ENCODE measurements at places on chromosomes 6 and 20.

- no peak for DNase-seq
These were observed 48.7 kb downstream of the IPCEF1 start for GRCh38 chr6:154307696-154308425.

GRCh38 chr20:47018381-47018780, 123.7 kb downstream of the EYA2 start:
- no peak for DNase-seq

- no peak for DNase-seq
These were observed 25.3 kb upstream of the KIAA1586 start for GRCh38 chr6:57021086-57021720.

DNA sequence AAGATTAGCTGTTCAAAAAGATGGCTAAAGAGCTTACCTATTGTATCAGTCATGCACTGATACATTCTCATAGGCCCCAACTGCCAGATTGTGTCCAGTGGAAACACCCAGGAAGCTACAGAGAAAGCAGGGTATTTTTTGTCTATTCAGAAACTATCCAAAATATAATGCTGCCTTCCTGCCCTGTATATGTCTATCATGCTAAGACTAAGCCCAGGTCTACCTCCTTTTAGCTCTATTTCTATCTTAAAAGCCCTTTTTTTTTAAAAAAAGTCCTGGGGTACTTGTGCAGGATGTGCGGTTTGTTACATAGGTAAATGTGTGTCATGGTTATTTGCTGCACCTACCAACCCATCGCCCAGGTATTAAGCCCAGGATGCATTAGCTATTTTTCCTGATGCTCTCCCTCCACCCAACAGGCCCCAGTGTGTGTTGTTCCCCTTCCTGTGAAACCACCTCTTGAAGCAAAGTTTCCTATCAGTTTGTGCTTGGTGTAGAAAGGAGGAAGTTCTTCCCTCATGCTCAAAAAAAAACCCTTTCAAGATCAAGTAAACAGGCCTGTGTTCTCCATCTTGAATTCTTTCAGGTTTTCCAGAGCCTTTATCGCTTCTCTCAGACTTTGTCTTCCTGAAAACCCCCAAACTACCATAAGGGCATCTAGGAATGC, 514 bp downstream of the DEFB129 start:
- DNase-seq = no peak

- DNase-seq = no peak
These were observed 350.0 kb downstream of the QKI start for GRCh38 chr6:163764565-163764964.

All from stimulated activated CD4-positive, alpha-beta T cell treated with anti-CD3 and anti-CD28 coated beads, Interleukin-1b, Interleukin-23, amount 100 ng/mL, for 1 hour (primary cell).